ENCODE measurements at places on chromosomes 12 and 14. TPM values are rescaled to one million over a fixed set of nuclear protein-coding genes. Genes with fewer than 3 reads are reported as not detected.

KRT86 gene
- total RNA-seq, result 8.1 TPM

RAD51AP1 gene
- total RNA-seq, result 63.4 TPM

KERA gene
- not detected for total RNA-seq

DAO gene
- not detected for total RNA-seq

PLCZ1 gene
- total RNA-seq, result not detected

KRT79 gene
- total RNA-seq, result not detected

PPP1R36 gene
- total RNA-seq, result 0.89 TPM

ZC2HC1C gene
- 9.8 TPM for total RNA-seq

COCH gene
- total RNA-seq, result not detected

NRL gene
- total RNA-seq, result 4.9 TPM

METTL1 gene
- 8.4 TPM for total RNA-seq

NAA30 gene
- total RNA-seq, result 19.1 TPM

CD163 gene
- not detected for total RNA-seq

TMX1 gene
- 121 TPM for total RNA-seq

KCNMB4 gene
- 3.0 TPM for total RNA-seq

FOXG1 gene
- total RNA-seq, result 16.7 TPM

IAPP gene
- not detected for total RNA-seq

CMA1 gene
- total RNA-seq, result not detected

DCAF5 gene
- total RNA-seq, result 26.1 TPM

SMARCD1 gene
- 52.9 TPM for total RNA-seq

AICDA gene
- not detected for total RNA-seq

GALNT16 gene
- 0.20 TPM for total RNA-seq

PMEL gene
- total RNA-seq, result 0.54 TPM

EGLN3 gene
- total RNA-seq, result 30.1 TPM

RAPGEF3 gene
- total RNA-seq, result 1.2 TPM

SMIM41 gene
- not detected for total RNA-seq

CKB gene
- total RNA-seq, result 63.3 TPM

DNM1L gene
- total RNA-seq, result 41.4 TPM

OR4E2 gene
- not detected for total RNA-seq

INHBC gene
- total RNA-seq, result not detected

RASAL1 gene
- total RNA-seq, result not detected

IFI27 gene
- 1,511 TPM for total RNA-seq

SYCP3 gene
- total RNA-seq, result not detected

APOF gene
- not detected for total RNA-seq

ADAMTS20 gene
- total RNA-seq, result not detected

FAM186B gene
- not detected for total RNA-seq

BICDL1 gene
- 0.89 TPM for total RNA-seq

ORMDL2 gene
- 22.5 TPM for total RNA-seq

GDF3 gene
- total RNA-seq, result not detected

SLC5A8 gene
- 0.05 TPM for total RNA-seq

P2RX2 gene
- total RNA-seq, result not detected

TMEM233 gene
- total RNA-seq, result not detected

TTC8 gene
- total RNA-seq, result 19.0 TPM

CLEC7A gene
- total RNA-seq, result 40.5 TPM

KRT72 gene
- total RNA-seq, result not detected

NXPH4 gene
- total RNA-seq, result 3.1 TPM

LRRC10 gene
- not detected for total RNA-seq

ZFHX2 gene
- total RNA-seq, result 0.05 TPM

PLEK2 gene
- not detected for total RNA-seq

CLEC4E gene
- not detected for total RNA-seq

KRT6C gene
- not detected for total RNA-seq

FGF6 gene
- not detected for total RNA-seq

Measured in M059J (cell line).